Urinary bladder (tissue), 4 donors: ENCODE measurements at places on chromosomes 12 and 14. TPM values are rescaled to one million over a fixed set of nuclear protein-coding genes. Genes with fewer than 3 reads are reported as not detected.

GRCh38 chr12:31106101-31106803 lies 32.6 kb downstream of the DDX11 start:
- DNase-seq = no peak

GRCh38 chr14:104967386-104968152 lies 10.6 kb downstream of the AHNAK2 start:
- no peak for DNase-seq

DNA sequence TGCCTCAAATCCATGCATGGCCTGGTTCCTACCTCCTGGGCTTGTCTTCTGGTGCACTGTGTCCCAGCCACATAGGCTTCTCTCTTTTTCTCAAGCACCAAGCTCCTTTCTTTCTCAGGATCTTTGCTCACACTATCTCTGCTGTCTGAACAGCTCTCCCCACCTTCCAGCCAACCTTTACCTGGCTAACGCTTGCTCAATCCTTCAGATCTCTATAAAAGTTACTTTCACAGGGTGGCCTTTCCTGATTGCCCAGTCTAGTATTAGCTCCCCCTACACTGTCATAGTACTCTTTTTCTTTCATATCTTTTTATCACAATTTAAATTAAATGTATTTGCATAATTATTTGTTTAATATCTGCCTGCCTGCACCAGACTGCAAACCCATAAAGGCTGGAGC lies 3.8 kb downstream of the PARP11 start:
- no peak for DNase-seq

- no peak for DNase-seq
These were observed 48.1 kb upstream of the ATXN7L3B start for GRCh38 chr12:74489543-74489942.

GRCh38 chr12:22687361-22688076 lies 62.5 kb downstream of the ETNK1 start:
- no peak for DNase-seq

DNA sequence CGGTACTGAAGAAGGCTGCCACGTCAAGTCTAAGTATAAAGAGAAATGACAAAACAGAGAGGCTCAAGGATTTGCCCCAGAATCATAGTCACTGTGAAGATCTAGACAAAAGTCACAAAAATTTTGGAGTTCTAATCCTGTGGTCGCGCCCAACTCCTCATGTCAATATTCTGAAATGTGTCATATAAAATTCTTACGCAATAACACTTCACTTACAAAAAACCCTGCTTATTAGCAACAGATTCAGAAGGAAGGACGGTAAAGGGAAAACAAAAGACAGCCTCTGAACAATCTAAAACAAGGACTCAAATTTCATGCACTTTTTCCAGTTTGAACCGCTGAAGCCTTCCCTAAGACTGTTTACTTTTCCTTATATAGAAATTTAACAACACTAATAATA lies 94.7 kb downstream of the TSPAN8 start:
- DNase-seq = no peak

DNA sequence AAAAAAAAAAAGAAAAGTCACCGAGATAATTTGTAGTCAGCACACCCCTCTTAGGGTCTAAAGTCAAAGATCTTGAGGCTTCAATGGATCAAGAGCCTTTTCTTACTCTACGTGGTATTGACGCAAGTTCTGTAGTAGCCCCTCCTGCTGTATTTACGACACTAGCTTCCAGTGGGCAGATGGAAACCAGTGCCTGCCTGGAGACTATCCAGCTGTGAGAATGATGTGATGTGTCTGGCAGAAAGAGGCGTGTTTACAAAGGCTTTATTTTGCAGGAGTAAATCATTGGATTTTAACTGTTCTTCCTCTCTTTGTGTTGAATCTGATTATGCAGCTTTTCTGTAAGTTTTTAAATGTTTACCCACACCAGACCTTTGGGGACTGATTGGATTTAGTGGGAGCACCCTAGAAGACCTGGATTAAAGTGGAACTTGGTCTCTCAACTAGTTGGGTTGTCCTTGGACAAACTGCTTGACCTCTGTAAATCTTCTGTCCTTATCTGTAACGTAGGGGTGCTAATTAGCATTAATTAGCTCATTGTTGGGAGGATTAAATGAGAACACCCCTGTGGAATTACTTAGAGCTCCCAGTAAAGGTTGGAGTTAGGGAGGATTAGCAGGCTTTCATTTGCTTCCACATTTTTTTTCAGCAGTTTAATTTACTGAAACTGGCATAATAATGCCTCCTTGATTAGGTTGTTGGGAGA lies 72.4 kb downstream of the RASSF3 start:
- DNase-seq = no peak

DNA sequence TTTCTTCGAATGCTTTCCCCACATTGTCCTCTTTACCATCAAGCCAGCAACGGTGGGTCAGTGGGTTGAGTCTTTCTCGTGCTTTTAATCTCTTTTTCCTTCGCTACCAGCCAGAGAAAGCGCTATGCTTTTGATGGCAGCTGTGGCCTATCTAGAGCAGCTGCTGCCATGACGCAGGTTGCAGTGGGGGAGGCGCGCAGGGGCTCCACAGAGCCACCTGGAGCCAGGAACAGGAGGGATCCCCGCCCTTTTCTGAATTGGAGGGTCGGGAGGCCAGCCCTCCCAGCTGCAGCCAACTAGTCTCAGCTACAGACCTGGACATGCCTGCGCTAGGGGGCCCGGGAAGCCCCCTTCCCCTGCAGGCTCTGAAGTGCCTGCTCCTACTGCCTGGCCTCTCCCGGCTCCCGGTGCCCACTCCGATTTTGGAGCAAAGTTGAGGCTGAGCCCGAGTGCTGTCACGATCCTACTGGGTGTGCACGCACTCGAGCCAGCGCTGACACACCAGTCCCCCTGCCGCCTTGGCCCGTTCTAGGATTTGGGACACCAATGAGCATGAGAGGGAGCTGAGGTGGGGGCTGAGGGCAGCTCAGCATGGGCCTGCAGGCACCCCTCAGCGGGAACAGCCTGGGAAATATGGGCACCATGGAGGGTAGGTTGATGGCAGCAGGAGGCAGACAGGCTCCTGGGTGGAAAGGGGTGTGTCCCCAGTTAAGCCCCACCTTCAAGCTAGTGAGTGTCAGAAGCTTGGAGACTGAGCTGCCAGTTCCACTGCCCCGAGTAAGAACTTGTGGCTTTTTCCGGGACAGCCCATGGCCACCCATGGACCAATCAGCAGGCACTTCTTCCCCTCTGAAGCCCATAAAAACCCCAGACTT lies 784.2 kb downstream of the SLC6A15 start:
- no peak for DNase-seq

DNA sequence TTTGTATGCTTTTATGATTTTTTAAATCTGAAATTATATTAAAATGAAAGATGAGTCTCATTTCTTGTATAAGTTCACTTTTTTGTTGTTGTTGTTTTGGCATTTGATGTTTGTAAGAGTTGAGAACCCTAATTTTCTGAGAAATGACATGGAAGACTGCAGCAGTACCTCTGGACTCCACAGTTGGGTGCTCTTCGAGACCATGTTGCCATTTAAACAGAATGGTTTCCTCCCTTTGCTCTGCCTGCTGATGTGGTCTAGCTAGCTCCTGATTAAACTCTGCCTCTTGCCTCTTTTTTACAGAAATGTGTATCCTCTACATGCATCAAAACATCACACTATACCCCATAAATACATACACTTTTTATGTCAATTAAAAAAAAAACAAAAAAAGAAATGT lies 5.8 kb upstream of the LTA4H start:
- DNase-seq = no peak

DNA sequence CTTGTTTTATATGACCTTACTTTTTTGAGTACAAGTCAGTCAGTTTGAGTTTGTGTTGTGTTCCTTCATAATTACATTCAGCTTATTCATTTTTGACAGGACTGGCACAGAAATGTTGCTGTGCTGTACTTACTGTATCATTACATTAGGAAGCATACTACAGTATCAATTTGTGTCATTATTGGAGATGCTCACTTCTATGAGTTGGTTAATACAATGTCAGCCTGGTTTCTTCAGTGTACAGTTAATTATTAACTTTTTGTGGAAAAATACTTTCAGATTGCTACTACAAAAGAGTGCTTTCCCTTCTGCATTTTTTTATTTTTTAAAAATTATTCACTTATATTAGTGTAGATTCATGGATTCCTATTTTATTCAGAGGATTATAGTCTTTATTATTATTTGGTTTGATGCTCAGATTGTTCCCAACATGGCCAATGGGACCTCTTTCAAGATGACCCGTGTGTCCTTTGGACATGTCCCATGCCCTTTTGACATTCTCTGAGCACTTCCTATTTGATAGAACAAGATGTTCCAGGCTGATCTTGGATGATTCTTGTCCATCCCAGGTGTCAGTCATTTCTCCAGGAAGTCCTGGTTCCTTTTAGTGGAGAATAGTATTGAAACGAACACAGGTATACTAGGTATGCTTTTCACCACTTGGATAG lies 66.6 kb downstream of the MON2 start:
- no peak for DNase-seq

GRCh38 chr14:35419429-35419841 lies 14.9 kb upstream of the NFKBIA start:
- no peak for DNase-seq

DNA sequence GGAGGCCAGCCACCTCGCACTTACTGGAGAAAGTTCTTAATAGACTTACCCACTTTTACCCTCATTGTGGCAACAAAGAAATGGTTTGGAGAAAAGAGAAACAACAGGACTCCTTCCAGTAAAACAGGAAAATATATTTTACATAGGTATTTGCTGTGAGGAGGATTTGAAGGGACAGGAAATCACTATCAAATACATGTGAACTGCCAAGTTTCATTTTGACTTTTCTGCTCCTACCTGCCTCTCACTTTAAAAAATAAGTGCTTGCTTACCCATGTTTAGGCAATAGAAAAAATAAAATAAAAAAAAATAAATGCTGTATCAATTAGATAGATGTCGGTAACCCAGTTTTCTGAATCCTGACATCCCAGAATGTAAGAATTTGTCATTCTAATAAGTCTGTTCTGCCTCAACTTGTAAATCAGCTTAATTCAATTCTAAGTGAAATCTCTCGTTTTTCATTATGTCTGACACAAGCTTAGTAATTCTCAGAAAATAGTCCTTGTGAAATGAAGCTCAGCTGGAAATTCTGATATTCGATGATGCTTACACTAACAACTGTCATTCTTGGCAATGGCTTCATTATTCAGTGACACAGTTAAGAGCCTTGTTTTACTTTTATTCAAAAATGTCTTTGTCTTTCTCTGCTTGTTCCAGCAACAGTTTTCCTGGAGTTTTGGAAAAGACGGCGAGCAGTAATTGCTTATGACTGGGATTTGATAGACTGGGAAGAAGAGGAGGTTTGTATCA lies 131.3 kb downstream of the SLC5A8 start:
- DNase-seq = no peak

DNA sequence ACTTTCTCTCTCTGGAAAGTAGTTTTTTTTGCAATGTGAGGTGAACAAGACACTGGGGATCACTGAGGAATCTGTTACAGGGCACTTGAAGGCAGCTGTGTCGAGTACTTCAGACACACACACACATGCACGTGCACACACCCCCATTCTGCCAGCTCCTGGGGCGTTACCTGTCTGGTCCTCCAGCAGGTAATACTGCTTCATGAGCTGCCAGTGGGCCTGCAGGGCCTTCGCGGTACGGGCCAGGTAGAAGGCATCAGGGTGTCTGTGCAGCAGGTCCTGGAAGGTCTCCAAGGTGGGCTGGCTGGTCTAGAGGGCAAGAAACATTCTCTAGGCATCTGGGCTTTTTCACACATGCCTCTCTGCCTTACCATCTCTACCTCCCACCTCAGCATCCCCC lies 5.1 kb downstream of the MCRS1 start:
- DNase-seq = no peak

GRCh38 chr12:27524839-27525753 lies 1.1 kb downstream of the PPFIBP1 start:
- DNase-seq = no peak

- DNase-seq = no peak
These were observed 121.6 kb downstream of the SCARB1 start for GRCh38 chr12:124742111-124742510.

GRCh38 chr14:97594306-97594705 lies 797.1 kb downstream of the VRK1 start:
- DNase-seq = no peak

GRCh38 chr12:49388682-49389386 lies 21.6 kb downstream of the SPATS2 start:
- no peak for DNase-seq

GRCh38 chr12:71639341-71639760 lies 24.3 kb downstream of the ZFC3H1 start:
- DNase-seq = no peak

- DNase-seq = no peak
These were observed 103.5 kb downstream of the GLT1D1 start for GRCh38 chr12:128956755-128957154.

DNA sequence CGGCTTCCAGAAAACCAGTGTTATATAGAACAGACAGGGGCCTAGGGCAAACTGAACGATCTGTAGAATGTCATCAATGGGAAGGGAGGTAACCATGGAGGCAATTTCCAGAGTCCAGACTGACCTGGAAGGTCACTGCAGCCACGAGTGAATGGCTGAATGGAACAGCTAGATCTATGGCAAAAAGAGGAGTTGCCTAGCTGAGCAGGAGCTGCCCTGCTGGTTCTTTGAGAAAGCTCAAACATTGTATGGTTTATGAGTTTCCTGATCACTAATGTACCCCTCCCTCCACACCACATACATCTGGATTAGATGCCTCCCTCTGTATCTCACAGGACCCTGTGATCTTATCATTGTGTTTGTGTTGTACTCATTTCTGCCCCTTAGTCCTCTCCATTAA lies 1.0 kb upstream of the RERG start:
- DNase-seq = no peak

- DNase-seq = no peak
These were observed 56.2 kb downstream of the PHETA1 start for GRCh38 chr12:111312708-111313107.

DNA sequence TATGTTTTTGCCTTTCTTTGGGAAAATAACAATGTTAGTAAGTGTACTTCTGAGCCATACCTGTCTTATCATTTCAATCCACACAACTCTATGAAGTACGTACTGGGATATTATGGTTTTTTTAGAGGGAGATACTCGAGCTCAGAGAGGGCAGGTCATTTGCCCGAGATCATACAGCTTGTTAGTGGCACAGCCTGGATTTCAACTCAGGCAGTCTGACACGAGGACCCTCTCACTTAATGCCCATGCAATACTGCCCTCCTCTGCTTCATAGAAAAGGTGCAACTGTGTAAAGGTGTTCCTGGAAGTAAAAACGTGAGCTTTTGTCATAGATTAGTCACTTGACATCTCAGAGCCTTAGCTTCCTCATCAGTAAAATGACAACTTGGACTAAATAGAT lies 128.0 kb downstream of the NDUFA12 start:
- DNase-seq = no peak

- no peak for DNase-seq
These were observed 49.9 kb upstream of the ZDHHC17 start for GRCh38 chr12:76713986-76714385.

Gene CDCA3
- total RNA-seq = 12.3 TPM

Gene PLEKHD1
- 0.11 TPM for total RNA-seq

Gene C3AR1
- total RNA-seq = 7.0 TPM

Gene GPR84
- total RNA-seq = 0.26 TPM

Gene ENDOU
- total RNA-seq = not detected

Gene PRR4
- total RNA-seq = 4.4 TPM

Gene CPNE6
- total RNA-seq = 0.58 TPM

Gene KCNC2
- total RNA-seq = 0.32 TPM

Gene RTRAF
- 166 TPM for total RNA-seq

Gene BRI3BP
- total RNA-seq = 5.5 TPM

Gene CCDC85C
- total RNA-seq = 5.8 TPM
